Breast epithelium (tissue), 4 donors: ENCODE measurements at places on chromosomes 5 and 9. TPM values are rescaled to one million over a fixed set of nuclear protein-coding genes. Genes with fewer than 3 reads are reported as not detected.
A peak's percentile ranks its signal among the peaks of the same experiment; 100 is the strongest.

The BTNL8 gene
- not detected for total RNA-seq

The CCDC192 gene
- total RNA-seq: 1.3 TPM

DNA sequence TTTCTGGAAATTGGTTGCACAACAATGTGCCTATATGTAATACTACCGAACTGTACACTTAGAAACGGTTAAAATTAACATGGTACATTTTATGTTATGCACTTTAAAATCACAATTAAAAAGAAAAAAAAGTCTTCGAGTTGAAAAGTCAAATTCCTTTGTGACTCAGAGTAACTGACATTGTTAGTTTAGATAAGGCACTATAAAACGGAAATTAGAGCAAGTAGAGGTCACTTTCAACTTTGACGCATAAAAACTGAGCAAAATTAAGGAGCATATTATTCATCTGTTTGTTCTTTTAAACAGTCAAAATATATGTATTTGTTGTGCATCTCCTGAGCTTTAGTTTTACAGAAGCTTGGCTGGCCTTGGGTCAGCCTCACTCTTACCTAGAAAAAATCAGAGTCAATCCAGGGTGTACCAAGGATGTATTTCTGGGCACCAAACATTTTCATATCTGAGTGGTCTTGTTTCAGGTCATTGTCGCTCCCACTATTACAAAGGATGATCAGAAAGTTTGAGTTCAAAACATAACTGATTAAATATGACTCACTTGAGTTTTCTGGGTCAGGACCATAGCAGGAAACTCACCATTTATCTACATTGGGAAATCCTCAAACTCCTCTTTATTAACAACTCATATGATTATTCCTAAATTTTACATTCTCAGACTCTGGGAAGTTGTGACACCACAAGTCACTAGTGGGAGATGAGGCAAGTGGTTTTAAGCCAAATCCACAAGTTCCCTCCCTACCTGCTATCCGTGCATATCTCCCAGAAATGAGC lies 160.6 kb downstream of the CCDC192 start:
- no peak for DNase-seq
- H3K27ac ChIP-seq: no peak overlapping the region
- no peaks in the 10 kb centered on the region for H3K36me3 ChIP-seq
- H3K4me3 ChIP-seq: no peak overlapping the region
- no peaks in the 10 kb centered on the region for H3K27me3 ChIP-seq

DNA sequence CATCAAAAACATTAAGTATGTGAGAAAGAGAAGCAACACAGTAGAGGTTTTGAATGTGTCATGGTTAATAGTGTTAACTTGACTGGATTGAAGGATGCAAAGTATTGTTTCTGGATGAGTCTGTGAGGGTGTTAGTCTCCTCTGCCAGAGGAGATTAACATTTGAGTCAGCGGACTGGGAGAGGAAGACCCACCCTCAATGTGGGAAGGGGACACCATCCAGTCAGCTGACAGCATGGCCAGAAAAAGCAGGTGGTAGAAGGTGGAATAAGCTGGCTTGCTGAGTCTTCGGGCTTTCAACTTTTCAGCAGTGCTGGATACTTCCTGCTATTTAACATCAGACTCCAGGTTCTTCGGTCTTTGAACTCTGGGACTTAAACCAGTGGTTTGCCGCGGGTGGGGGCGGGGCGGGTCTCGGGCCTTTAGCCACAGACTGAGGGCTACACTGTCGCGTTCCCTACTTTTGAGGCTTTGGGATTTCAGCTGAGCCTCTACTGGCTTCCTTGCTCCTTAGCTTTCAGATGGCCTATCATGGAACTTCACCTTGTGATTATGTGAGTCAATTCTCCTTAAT lies 309.9 kb upstream of the ST8SIA4 start:
- no peaks in the 10 kb centered on the region for H3K36me3 ChIP-seq
- no peaks in the 10 kb centered on the region for H3K27me3 ChIP-seq
- no peak overlapping the region for H3K4me3 ChIP-seq
- no peak overlapping the region for H3K27ac ChIP-seq
- DNase-seq: no peak
- H3K4me1 ChIP-seq: no peaks in the 10 kb centered on the region

DNA sequence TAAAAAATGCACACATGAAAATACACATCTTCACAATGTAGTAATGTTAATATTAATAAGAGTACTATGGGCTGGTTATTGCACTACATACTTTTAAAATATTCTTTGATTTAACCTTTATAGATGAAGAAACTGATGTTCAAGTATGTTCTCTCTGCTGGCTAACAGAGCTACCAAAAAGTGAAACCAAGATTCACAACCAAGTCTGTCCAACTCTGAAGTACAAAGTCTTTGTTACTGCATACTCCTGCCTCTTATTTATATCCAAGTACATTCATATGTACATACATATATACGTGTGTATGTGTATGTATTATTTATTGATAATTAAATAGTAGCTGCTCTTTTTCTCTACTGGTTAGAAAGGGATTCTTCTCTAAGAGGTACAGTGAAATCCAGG lies 325.6 kb downstream of the BNC2 start:
- no peaks in the 10 kb centered on the region for H3K4me1 ChIP-seq
- H3K4me3 ChIP-seq: no peak overlapping the region
- H3K27me3 ChIP-seq: no peaks in the 10 kb centered on the region

DNA sequence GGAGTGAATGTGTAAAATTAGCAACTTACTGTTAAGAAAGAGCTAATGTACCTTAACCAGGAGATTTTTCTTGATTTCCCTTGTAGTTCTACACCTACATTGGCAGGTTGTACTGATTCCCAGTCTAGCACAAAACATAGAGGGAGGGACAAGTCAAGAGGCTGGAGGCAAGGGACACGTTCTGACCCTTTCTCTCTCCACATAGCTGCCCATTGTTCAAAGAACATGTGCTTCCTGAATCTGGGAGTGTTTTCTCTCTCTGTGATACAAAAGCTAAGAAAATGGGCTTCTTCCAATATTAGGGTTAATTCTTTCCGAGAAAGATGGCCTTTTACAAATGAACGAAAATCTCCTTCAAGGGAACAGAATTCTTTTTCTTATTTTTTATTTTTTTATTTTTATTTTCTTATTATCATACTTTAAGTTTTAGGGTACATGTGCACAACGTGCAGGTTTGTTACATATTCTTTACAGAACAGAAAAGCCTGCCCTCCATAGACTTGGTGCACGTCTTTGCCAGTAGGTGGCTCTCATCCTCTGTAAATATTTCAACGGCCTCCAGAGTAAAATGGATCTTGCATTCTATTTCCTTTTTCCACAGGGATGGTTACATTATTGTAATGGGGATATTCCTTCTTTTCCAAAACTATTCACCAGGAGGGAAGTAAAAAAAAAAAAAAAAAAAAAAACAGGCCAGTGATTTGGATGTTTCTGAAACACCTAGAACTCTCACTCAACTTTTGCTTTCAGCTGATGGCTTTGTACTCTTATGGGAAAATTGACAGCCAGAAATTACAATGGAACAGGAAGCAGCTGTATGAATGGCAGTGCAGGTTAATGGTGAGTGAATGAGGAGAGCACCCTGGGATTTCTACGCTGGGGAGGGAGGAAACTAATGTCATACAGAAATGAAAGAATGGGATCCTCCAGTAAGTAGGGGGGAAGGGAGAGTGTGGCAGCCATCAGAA lies 13.1 kb upstream of the IFNA5 start:
- no peaks in the 10 kb centered on the region for H3K4me1 ChIP-seq
- H3K4me3 ChIP-seq: no peak overlapping the region
- no peak overlapping the region for H3K27ac ChIP-seq
- no peaks in the 10 kb centered on the region for H3K27me3 ChIP-seq
- no peaks in the 10 kb centered on the region for H3K36me3 ChIP-seq

DNA sequence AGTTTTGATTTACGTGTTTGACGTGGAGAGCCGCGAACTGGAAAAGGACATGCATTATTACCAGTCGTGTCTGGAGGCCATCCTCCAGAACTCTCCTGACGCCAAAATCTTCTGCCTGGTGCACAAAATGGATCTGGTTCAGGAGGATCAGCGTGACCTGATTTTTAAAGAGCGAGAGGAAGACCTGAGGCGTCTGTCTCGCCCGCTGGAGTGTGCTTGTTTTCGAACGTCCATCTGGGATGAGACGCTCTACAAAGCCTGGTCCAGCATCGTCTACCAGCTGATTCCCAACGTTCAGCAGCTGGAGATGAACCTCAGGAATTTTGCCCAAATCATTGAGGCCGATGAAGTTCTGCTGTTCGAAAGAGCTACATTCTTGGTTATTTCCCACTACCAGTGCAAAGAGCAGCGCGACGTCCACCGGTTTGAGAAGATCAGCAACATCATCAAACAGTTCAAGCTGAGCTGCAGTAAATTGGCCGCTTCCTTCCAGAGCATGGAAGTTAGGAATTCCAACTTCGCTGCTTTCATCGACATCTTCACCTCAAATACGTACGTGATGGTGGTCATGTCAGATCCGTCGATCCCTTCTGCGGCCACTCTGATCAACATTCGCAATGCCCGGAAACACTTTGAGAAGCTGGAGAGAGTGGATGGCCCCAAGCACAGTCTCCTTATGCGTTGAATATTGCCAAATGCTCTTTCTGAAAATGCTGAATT lies 850 bp downstream of the RRAGA start:
- no peaks in the 10 kb centered on the region for H3K4me1 ChIP-seq
- no peaks in the 10 kb centered on the region for H3K27me3 ChIP-seq
- peak overlapping the region; percentile 89 for H3K4me3 ChIP-seq
- H3K36me3 ChIP-seq: no peaks in the 10 kb centered on the region

GRCh38 chr5:78569441-78569840 lies 79.1 kb downstream of the LHFPL2 start:
- H3K4me1 ChIP-seq: peaks cover 28% of the 10 kb centered on the region
- H3K4me3 ChIP-seq: no peak overlapping the region
- no peak for DNase-seq

GRCh38 chr9:115633104-115633503 lies 515.1 kb upstream of the TNC start:
- no peaks in the 10 kb centered on the region for H3K4me1 ChIP-seq
- no peak for DNase-seq
- no peak overlapping the region for H3K4me3 ChIP-seq
- H3K36me3 ChIP-seq: no peaks in the 10 kb centered on the region
- H3K27ac ChIP-seq: no peak overlapping the region

DNA sequence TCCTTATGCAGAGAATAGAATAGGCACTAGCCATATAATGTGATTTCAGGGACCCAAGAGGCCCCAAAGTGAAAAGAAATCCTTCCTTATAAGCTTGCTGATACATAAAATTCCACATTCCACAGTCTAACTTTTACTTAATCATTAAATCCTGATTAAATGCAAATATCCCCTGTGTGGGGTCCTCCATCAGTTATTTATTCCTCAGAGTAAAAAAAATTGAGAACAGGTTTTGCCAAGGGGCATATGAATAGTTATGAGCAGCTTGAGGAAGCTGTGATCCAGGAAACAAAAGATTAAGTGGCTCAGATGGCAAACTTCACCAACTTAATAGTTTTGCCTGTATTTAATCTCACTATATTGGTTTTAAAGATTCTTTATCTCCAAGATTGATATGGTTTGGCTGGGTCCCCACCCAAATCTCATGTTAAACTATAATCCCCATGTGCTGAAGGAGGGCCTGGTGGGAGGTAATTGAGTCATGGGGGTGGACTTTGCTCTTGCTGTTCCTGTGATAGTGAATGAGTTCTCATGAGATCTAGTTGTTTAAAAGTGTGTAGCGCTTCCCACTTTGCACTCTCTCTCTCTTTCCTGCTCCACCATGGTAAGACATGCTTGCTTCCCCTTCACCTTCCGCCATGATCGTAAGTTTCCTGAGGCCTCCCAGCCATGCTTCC lies 324.9 kb downstream of the NPR3 start:
- no peaks in the 10 kb centered on the region for H3K36me3 ChIP-seq
- H3K4me3 ChIP-seq: no peak overlapping the region
- DNase-seq: no peak
- H3K27ac ChIP-seq: no peak overlapping the region
- no peaks in the 10 kb centered on the region for H3K27me3 ChIP-seq

DNA sequence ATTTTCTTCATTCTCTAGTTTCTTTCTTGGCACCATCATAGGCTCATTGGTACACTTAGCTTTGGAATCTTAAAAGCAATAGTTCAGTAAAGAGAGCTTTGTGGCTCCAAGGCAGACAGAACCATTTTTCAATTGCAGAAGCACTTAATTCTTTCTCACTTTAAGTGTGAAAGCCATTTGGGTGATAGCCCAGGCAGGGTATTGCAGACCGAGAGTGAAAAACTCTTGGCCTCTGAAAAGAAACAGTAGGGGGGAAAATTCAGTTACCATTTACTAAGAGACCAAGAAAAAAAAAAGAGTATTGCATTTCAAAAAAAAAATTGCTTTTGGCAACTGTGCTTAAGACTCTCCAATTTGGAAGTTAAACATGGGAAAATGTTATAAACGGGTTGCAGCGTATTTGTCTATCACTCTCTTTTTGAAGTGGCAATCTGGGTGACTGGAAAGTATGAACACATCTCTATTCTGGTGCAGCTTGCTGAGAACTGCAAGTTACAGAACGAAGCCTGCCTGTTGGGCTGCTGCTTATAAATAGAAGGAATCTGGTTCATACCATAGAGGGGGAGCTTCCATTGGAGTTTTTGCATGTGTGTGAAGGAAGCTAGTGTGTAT lies 170.5 kb downstream of the TLE4 start:
- H3K27me3 ChIP-seq: no peaks in the 10 kb centered on the region
- H3K36me3 ChIP-seq: no peaks in the 10 kb centered on the region
- H3K27ac ChIP-seq: no peak overlapping the region
- DNase-seq: no peak
- H3K4me3 ChIP-seq: no peak overlapping the region
- no peaks in the 10 kb centered on the region for H3K4me1 ChIP-seq

GRCh38 chr5:7868427-7868772 lies 431 bp downstream of the FASTKD3 start:
- H3K4me3 ChIP-seq: peak overlapping the region; percentile 83
- no peaks in the 10 kb centered on the region for H3K4me1 ChIP-seq
- DNase-seq: no peak
- H3K36me3 ChIP-seq: no peaks in the 10 kb centered on the region

GRCh38 chr5:111266491-111266890 lies 42.3 kb downstream of the CAMK4 start:
- H3K4me3 ChIP-seq: no peak overlapping the region
- H3K27me3 ChIP-seq: no peaks in the 10 kb centered on the region
- no peak for DNase-seq
- no peaks in the 10 kb centered on the region for H3K36me3 ChIP-seq
- H3K27ac ChIP-seq: no peak overlapping the region
- no peaks in the 10 kb centered on the region for H3K4me1 ChIP-seq

- no peak overlapping the region for H3K27ac ChIP-seq
- no peaks in the 10 kb centered on the region for H3K36me3 ChIP-seq
- no peaks in the 10 kb centered on the region for H3K4me1 ChIP-seq
- H3K27me3 ChIP-seq: no peaks in the 10 kb centered on the region
- no peak overlapping the region for H3K4me3 ChIP-seq
Measured at GRCh38 chr5:96658272-96658671, 3.9 kb upstream of the CAST start.
